Ascending aorta (tissue), 2 donors: ENCODE measurements at places on chromosomes 5 and 9. TPM values are rescaled to one million over a fixed set of nuclear protein-coding genes. Genes with fewer than 3 reads are reported as not detected.
A peak's percentile ranks its signal among the peaks of the same experiment; 100 is the strongest.

The ISL1 gene
- total RNA-seq: not detected

The SLC6A3 gene
- not detected for total RNA-seq

The ARL14EPL gene
- not detected for total RNA-seq

The PRR16 gene
- total RNA-seq: 28.7 TPM

The PRDM9 gene
- not detected for total RNA-seq

The PPP3R2 gene
- not detected for total RNA-seq

The OR1J2 gene
- total RNA-seq: not detected

The FAM151B gene
- not detected for total RNA-seq

The CMYA5 gene
- 1.2 TPM for total RNA-seq

The SPAG8 gene
- not detected for total RNA-seq

GRCh38 chr9:89304834-89305188 lies 6.2 kb upstream of the CKS2 start:
- peaks cover 5% of the 10 kb centered on the region for H3K4me1 ChIP-seq
- no peak overlapping the region for H3K4me3 ChIP-seq
- H3K27me3 ChIP-seq: no peaks in the 10 kb centered on the region
- no peak overlapping the region for H3K27ac ChIP-seq

DNA sequence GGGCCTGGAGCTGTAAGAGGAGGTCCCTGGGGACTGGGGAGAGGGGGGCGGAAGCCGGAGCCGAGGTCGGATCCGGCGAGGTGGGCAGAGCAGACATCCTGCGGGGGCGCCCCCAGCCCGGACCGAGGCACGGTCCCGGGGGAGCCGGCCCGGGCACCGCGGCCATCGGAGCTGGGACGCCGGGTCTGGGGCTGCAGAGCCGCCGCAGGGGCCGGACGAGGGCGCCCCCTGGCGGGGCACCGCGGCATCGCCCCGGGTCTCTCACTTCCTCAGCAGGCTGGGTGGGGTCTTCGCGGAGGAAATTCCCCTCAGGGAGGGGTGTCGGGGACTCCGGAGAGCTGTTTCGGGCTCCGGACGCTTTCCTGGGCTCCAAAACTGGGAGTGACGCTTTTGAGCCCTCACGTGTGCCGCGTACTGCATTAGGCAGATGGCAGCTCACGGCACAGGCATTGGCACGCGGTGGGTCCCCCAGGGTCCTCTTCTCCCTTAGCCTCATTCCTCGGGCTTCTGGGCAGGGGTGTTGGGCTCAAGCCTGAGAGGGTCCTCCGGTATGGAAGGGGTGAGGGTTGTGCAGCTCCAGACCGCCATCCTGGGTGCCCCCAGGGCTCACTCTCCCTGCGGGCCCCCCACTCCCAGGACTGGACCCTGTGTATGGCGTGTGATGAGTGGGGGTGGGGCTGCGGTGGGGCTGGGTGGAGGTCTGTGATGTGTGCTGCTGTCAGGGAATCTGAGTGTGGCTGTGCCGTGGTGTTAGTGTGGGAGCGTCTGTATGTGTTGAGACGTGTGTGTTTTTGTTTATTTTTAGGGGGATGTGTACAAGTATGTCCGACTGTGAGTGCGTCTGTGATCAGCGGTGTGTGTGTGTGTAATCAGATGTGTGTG lies 29.6 kb downstream of the LHX2 start:
- peak overlapping the region; percentile 48 for H3K4me3 ChIP-seq
- H3K36me3 ChIP-seq: no peaks in the 10 kb centered on the region
- no peak for DNase-seq
- no peak overlapping the region for H3K27ac ChIP-seq
- H3K4me1 ChIP-seq: peaks cover 27% of the 10 kb centered on the region
- H3K27me3 ChIP-seq: peaks cover 8% of the 10 kb centered on the region

GRCh38 chr5:58021466-58021865 lies 438.4 kb downstream of the PLK2 start:
- no peak for DNase-seq
- no peak overlapping the region for H3K4me3 ChIP-seq
- H3K36me3 ChIP-seq: no peaks in the 10 kb centered on the region
- H3K27ac ChIP-seq: no peak overlapping the region
- H3K27me3 ChIP-seq: no peaks in the 10 kb centered on the region
- H3K4me1 ChIP-seq: no peaks in the 10 kb centered on the region

DNA sequence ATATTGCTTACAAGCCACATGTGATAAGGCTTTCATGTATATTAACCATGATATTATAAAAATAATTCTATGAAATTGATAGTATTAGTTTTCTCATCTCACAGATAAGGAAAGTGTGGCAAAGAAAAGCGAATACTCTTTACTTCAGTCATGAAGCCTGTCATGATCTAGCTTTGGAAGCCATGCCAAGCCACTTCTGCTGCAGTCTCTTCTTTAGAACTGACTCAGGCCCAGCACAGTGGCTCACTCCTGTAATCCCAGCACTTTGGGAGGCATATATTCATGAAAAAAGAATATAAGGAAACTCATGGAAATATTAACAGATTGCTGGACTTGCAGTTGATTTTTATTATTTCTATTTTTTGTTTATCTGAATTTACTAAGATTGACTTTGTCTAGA lies 42.9 kb upstream of the PJA2 start:
- H3K4me3 ChIP-seq: no peak overlapping the region
- no peak overlapping the region for H3K27ac ChIP-seq
- H3K27me3 ChIP-seq: no peaks in the 10 kb centered on the region
- no peak for DNase-seq
- no peaks in the 10 kb centered on the region for H3K36me3 ChIP-seq

DNA sequence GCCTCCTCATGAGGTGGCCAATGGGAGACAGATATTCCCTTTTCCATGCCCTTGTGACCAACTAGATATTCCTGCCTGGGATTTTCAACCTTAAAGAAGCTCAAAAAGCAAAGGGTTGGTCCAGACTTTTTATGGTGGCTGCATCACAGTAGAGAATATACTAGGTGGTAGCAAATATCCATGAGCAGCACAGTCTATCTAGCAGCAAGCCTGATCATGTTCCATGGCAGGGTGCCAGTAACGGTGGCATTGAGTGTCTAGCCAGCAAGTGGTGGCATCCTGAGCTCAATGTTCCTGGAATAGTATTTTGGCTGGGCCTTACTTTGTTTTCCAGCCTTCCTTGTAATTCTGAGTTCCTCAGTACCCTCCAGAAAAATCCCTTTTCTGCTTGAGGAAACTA lies 25.8 kb downstream of the CDC25C start:
- no peak overlapping the region for H3K27ac ChIP-seq
- no peak for DNase-seq
- no peaks in the 10 kb centered on the region for H3K4me1 ChIP-seq
- no peaks in the 10 kb centered on the region for H3K36me3 ChIP-seq
- no peak overlapping the region for H3K4me3 ChIP-seq

DNA sequence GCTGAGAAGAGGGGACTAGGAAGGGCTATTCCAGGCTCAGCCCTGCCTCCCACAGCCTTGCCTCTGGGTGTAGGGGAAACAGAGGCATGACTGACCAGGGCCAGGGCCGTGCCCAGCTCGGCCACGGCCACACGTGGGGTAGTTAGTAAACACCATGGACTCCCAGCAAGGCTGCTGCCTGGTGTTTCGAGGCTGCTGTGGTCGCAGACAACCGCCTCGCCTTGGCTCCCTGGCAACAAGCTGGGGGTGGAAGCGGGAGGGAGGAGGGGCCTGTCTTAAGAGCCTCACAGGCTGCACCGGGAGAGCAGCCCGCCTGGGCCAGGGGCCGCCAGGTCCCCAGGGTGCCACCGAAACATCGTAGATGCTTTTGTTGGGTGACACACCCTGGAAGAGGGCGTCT lies 90.2 kb upstream of the CACNA1B start:
- no peak overlapping the region for H3K27ac ChIP-seq
- H3K4me1 ChIP-seq: peaks cover 3% of the 10 kb centered on the region
- no peak for DNase-seq
- no peak overlapping the region for H3K4me3 ChIP-seq
- H3K27me3 ChIP-seq: no peaks in the 10 kb centered on the region

- no peaks in the 10 kb centered on the region for H3K36me3 ChIP-seq
- H3K4me3 ChIP-seq: no peak overlapping the region
- no peaks in the 10 kb centered on the region for H3K4me1 ChIP-seq
- DNase-seq: no peak
- no peaks in the 10 kb centered on the region for H3K27me3 ChIP-seq
Observed at GRCh38 chr5:2465383-2465782, 286.1 kb downstream of the IRX2 start.

DNA sequence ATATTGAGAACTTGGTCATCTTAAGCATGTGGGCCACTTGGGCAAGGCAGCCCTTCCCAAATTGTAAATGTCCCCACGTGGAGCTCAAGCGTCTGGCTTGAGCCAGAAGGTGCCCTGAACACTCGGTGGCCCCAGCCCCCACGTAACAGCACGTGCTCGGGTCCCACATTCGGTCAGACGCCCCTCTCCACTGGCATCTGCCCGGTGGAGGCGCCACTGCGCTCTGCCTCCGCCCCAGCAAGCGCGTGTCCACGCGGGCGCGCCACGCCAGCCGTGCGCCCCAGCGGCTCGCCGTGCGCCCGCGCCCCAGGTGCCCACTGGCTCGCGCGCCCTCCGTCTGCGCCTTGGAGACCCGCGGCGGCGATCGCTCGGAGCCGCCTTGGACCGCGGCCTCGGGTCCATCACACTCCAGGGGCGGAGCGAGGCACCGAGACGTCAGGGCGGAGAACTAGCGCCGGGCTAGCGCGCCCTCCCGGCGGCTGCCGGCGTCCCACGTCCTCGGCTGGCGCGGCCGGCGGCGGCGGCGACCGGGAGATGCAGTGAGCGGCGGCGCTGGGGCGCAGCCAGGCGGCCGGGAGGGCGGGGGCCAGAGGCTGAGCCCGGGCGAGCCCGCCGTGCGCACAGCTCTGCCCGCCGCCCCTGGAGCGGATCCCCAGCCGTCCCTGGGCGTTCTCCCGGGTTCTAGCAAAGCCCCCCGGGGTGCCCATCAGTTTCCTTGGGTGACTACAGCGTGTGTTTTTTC lies at the start of gene PALM2AKAP2:
TSS of gene PALM2AKAP2 (plus strand) at position 488 of the 742 bp plus-strand sequence. CDS start 291 bp downstream, outside the sequence.
- DNase-seq: peak; percentile 86
- peaks cover 12% of the 10 kb centered on the region for H3K4me1 ChIP-seq
- no peaks in the 10 kb centered on the region for H3K27me3 ChIP-seq
- no peaks in the 10 kb centered on the region for H3K36me3 ChIP-seq
- peak within 1 kb of the TSS; percentile 88 for H3K27ac ChIP-seq
- peak within 1 kb of the TSS; percentile 68 for H3K4me3 ChIP-seq

GRCh38 chr9:89234205-89235067 lies 55.8 kb upstream of the SHC3 start:
- H3K4me3 ChIP-seq: no peak overlapping the region
- H3K4me1 ChIP-seq: no peaks in the 10 kb centered on the region
- DNase-seq: no peak
- H3K27ac ChIP-seq: no peak overlapping the region

DNA sequence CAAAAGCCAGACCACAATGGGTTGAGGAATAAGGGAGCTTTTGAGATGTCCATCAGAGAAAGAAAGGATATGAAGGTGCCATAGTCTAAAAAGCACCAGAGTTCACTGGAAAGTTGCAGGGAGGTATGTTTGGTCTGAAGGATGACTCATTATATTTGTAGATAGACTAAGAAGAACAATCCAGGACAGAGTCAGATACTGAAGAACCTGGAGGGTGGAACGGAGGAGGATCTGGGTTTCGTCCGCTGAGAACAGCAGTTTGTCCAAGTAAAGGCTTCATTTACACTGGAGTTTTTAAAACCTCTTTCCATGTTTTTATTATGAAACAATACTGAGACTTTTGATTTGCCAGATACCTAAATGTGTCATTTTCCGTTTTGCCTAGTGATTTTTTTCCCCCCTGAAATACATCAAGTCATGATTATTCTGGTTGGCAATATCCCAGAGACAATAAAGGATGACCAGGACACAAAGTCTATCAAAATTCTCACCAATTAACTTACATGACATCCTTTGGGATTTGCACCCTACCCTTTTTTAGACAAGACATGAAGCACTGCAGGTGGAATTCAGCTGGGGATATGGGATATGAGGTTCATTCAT lies 219.9 kb downstream of the MLLT3 start:
- H3K27me3 ChIP-seq: no peaks in the 10 kb centered on the region
- no peaks in the 10 kb centered on the region for H3K36me3 ChIP-seq
- no peak for DNase-seq
- H3K27ac ChIP-seq: no peak overlapping the region
- H3K4me1 ChIP-seq: no peaks in the 10 kb centered on the region

GRCh38 chr5:147773139-147773538 lies 9.4 kb downstream of the JAKMIP2 start:
- H3K27me3 ChIP-seq: no peaks in the 10 kb centered on the region
- DNase-seq: no peak
- H3K4me3 ChIP-seq: no peak overlapping the region
- H3K4me1 ChIP-seq: no peaks in the 10 kb centered on the region
- H3K27ac ChIP-seq: no peak overlapping the region

DNA sequence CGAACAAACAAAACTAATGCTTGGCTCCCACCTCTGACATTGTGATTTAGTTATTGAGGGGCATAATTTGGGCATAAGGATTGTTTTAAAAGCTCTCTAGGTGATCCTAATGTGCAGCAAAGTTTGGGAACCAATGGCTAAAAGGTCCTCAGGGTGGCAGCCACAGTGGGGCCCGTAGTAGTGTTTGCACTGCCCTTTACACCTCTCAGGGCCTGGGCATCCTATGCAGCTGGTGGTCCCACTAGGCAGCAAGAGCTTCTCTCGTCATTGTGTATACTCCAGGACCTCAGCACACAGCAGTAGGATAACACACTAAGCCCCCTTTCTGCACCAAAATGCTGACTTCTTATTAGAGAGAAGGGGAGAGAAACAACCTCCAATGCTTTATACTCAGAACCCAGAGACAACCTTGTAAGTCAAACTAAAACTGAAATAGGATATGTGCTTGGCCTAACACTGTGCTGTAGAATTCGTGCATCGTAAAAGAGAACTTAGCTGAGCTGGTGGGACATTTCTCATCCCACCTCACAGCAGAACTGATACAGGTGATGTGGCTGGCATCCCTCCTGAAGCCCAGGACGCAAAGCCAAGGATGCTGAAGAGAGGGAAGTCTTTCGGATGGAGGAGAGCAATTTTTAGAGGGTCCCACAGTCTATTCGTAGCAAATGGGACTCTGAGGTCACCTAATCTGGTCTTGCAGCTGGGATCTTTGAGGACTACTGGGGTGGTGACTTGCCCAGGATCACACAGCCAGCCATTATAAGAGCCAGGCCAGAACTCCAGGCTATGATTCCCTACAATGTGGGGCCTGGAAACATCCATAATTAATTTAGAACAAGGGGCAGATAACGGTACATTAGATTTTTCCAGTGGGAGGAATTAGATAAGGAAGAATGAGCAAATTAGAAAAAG lies 1.2 kb downstream of the GLRX start:
- peak overlapping the region; percentile 78 for H3K27ac ChIP-seq
- peak overlapping the region; percentile 80 for H3K4me3 ChIP-seq
- peaks cover 21% of the 10 kb centered on the region for H3K4me1 ChIP-seq
- H3K36me3 ChIP-seq: peaks cover 13% of the 10 kb centered on the region
- no peak for DNase-seq
